ENCODE measurements at places on chromosomes 3 and 15. TPM values are rescaled to one million over a fixed set of nuclear protein-coding genes. Genes with fewer than 3 reads are reported as not detected.

DNA sequence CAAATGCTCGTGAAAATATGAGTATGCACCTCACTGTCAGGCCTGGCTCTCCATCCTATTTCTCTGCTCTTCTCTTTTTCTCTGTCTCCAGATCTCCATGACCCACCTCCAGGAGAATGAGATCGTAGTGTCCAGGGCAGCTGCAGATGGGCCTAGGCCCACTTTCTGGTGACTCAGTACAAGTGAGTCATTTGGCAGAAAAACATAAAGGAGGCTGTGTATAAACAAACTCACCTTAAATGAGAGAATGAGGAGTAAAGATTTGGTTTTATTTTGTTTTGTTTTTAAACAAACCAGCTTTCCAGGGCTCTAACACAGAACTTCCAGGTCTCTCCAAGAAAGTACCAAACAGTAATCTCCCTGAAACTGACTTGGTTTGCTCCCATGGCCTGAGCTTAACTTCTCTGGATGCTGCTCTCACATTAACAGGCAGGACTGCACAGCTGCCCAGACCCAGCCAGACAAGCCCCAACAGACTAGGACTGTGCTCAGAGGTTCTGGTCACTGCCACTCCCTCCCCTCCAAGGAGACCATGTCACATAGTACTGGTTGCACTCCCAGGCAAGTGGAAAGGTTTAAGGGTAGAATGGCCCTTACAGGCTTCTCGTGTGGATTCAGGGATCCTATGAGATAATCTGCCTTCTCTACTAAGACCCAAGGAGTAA, 1.5 kb upstream of the HEG1 start:
- DNase-seq: no peak

Gene SNRPA1
- 167 TPM for total RNA-seq

Gene TRPM1
- not detected for total RNA-seq

Gene MB21D2
- 9.1 TPM for total RNA-seq

Gene KLF13
- 145 TPM for total RNA-seq

Data from activated CD4-positive, alpha-beta memory T cell treated with anti-CD3 and anti-CD28 coated beads for 36 hours (primary cell).